ENCODE measurements at places on chromosomes 3 and 15.

GRCh38 chr15:74873756-74874424, 725 bp upstream of the SCAMP2 start:
- DNase-seq: no peak

- DNase-seq: no peak
Measured at GRCh38 chr3:126026761-126027160, 57.2 kb downstream of the SLC41A3 start.

DNA sequence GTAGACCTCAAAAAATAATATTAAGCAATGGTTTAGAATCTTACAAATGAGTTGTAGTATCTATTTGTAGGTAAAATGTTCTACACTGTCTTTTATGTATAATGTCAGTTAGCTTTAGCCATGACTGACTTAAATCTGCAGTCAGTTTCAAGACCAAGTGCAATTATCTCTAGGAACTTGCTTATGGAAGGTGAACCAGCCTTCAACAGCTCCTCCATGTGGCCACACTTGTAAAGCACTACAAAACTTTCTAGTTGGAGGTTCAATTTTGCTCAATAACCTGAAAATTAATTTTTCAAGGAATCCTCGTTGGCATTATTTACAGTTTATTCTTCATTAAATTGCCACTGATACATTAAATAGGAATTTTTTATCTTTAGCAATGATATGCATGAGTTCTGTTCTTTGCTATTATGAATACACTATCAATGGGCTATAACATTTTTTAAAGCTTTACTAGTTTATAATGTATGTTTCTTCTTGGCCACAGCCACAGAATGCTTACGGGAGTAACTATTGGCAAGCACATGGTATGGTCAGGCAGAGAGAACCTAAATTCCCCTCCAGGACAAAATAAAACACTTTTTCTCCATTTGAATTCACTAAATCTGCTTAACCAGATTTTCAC, 315.3 kb upstream of the UBE2E2 start:
- no peak for DNase-seq

GRCh38 chr15:29135702-29136646, 133.6 kb downstream of the NSMCE3 start:
- no peak for DNase-seq

DNA sequence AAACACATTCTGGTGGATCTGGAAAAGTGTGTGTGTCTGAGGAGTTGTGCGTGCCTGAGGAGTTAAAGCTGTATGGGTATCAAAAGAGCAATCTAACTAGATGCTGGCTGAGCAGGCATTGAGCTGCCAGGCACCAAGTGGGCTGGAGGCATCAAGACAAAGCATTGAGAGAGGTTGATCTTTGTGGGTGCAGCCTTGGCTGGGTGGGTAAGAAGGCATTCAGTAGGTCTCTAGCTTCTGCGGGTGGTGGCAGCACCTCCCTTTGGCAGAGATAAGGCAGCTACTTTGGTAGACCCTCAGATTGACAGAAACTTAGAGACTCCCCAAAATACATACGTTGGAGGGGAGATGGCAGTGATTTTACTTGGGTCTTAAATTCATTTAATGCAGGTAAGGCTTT, 15.8 kb upstream of the TMEM212 start:
- no peak for DNase-seq

DNA sequence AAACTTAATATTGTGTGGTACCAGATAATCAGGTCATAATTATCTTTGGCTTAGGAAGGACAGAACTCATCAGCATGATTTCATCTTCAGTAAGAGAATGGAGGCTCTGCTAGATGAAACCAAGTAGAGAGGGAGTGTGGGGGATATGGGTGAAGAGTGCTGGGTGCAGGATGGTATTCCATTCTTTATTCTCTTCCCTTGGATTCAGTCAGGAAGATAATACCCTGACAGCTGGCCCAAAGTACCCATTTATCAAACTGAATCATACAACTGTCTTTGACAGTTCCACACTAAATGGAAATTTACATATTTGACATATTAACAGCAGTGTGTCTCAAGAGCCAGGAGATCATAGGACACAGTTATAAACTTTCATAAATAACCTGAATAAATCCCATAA, 44.7 kb downstream of the GOLIM4 start:
- no peak for DNase-seq

DNA sequence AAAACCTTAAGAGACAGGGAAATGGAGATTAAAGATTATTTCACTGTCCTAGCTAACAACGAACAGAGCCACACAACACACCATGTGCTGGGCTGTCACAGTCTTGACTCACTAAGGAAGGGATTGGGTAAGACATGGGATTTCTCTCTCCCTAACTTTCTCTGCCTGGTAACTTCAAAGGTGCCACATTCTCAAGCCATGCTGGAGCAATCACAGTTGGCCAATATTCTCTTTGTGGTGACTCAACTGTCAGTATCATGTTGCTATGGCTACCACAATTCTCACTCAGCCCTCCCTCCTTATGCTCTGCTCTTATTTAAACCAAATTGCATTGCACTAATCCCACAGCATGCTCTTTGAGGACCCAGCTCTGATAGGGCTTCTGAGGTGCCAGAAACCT, 74.0 kb downstream of the OXNAD1 start:
- DNase-seq: no peak

GRCh38 chr15:96121086-96121920, 209.2 kb upstream of the NR2F2 start:
- DNase-seq: no peak

GRCh38 chr3:171729452-171730334, 80.6 kb downstream of the PLD1 start:
- no peak for DNase-seq

- no peak for DNase-seq
Measured at GRCh38 chr3:8204331-8204730, 297.3 kb upstream of the LMCD1 start.

- no peak for DNase-seq
Measured at GRCh38 chr3:74642876-74643275, 28.4 kb upstream of the CNTN3 start.

DNA sequence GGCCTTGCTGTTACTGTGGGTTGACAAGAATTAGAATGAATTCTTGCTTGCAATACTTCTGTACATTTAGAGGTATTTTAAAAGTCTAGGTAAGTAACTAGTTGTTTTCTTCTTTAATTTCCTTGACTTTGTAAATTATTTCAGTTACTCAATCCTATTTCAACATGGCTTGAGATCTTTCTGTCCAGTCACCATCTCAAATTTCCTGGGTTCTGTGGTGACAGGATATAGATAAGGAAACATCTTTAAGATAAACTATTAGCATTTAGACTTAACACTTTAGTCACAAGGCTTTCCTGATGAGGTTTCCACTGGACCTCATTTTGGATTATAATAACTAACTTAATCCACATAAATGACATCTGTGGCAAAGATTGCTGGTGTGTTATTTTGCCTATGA, 195.9 kb upstream of the DPH6 start:
- no peak for DNase-seq

- DNase-seq: no peak
Measured at GRCh38 chr3:48560648-48561018, 2.9 kb downstream of the UCN2 start.

DNA sequence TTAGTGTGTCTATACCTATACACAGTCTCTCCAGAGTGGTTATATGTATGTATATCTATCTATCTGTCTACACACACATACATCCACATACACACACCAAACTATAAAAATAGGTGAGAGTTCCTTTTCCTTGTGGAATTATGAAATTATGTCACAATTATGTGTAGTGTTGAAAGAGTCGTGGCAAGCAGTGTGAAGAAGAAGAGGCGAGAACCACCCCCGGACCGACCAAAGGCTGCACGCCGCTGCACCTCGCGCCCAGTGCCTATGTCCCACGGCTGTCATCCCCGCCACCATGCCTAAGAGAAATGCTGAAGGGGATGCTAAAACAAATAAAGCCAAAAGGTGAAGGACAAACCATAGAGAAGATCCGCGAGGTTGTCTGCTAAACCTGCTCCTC, 95.0 kb upstream of the RAP2B start:
- no peak for DNase-seq

DNA sequence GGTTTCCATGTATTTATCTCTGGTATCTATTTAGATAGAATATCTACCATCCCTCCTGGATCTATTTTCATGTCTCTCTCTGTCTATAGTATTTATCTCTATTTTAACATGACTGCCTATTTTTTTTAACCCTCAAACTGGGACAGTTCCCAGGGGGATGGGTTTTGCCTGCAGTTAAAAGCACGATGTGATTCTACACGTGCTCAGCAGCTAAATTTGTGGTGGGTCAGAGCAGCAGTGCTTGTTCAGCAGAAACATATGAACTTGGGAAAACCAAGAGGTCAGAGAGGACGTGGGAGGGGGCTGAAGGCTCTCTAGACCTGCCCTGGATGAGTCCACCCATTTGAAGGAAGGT, 189.2 kb downstream of the NTRK3 start:
- no peak for DNase-seq
